Body of pancreas (tissue), 4 donors: ENCODE measurements at places on chromosomes 16 and 17. TPM values are rescaled to one million over a fixed set of nuclear protein-coding genes. Genes with fewer than 3 reads are reported as not detected.

Gene KIF2B
- total RNA-seq = not detected

Gene KRT28
- total RNA-seq = not detected

Gene KIFC3
- total RNA-seq = 120 TPM

Gene KCNAB3
- total RNA-seq = 1.6 TPM

Gene RSAD1
- 39.2 TPM for total RNA-seq

Gene ZPBP2
- not detected for total RNA-seq

Gene HOXB9
- total RNA-seq = not detected

Gene PSMD12
- total RNA-seq = 14.0 TPM

Gene WDR59
- 59.3 TPM for total RNA-seq

Gene KRTAP3-2
- total RNA-seq = not detected

Gene HOXB8
- not detected for total RNA-seq

Gene FDXR
- 14.3 TPM for total RNA-seq

Gene HASPIN
- total RNA-seq = not detected

Gene KRT222
- total RNA-seq = 1.6 TPM

Gene TP53TG3C
- total RNA-seq = not detected

Gene CDH13
- 2.9 TPM for total RNA-seq

Gene SRL
- not detected for total RNA-seq

Gene PGS1
- total RNA-seq = 17.1 TPM

Gene MYH13
- not detected for total RNA-seq

Gene PHOSPHO1
- 13.5 TPM for total RNA-seq

Gene TMEM106A
- 4.9 TPM for total RNA-seq

Gene CHST4
- total RNA-seq = 23.4 TPM

Gene LGALS9B
- not detected for total RNA-seq

Gene SLC52A1
- not detected for total RNA-seq

Gene FN3K
- total RNA-seq = 29.1 TPM

Gene TMEM238L
- total RNA-seq = not detected

Gene KRTAP1-1
- not detected for total RNA-seq

Gene NOD2
- 0.33 TPM for total RNA-seq

Gene FOXO3B
- 10.2 TPM for total RNA-seq

Gene TBC1D3C
- not detected for total RNA-seq

Gene SMIM5
- 3.3 TPM for total RNA-seq

Gene SDR42E1
- 3.4 TPM for total RNA-seq

Gene CASKIN2
- total RNA-seq = 16.2 TPM
